ENCODE measurements at places on chromosomes 2 and 18.
A peak's percentile ranks its signal among the peaks of the same experiment; 100 is the strongest.

GRCh38 chr2:157874997-157875640 lies 1.0 kb downstream of the ACVR1 start:
- DNase-seq = peak; percentile 87

- DNase-seq = no peak
Observed at GRCh38 chr2:224114428-224114827, 75.3 kb upstream of the SERPINE2 start.

- no peak for DNase-seq
Observed at GRCh38 chr2:71576541-71576940, 123.2 kb downstream of the DYSF start.

DNA sequence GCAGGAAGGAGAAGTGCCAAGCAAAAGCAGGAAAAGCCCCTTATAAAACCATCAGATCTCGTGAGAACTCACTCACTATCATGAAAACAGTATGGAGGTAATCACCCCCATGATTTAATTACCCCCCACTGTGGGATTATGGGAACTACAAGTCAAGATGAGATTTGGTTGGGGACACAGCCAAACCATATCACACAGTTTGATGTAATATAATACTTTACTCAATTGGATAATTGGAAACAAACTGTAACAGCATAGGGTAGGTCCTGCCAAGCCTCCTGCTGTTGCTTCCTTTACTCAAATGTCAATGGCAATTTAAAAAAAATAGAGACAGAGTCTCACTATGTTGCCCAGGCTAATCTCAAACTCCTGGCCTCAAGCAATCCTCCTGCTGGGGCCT lies 15.5 kb upstream of the METTL21A start:
- DNase-seq = no peak
